ENCODE measurements at places on chromosomes 6 and 20. TPM values are rescaled to one million over a fixed set of nuclear protein-coding genes. Genes with fewer than 3 reads are reported as not detected.

The SOBP gene
- 2.2 TPM for polyA plus RNA-seq

DNA sequence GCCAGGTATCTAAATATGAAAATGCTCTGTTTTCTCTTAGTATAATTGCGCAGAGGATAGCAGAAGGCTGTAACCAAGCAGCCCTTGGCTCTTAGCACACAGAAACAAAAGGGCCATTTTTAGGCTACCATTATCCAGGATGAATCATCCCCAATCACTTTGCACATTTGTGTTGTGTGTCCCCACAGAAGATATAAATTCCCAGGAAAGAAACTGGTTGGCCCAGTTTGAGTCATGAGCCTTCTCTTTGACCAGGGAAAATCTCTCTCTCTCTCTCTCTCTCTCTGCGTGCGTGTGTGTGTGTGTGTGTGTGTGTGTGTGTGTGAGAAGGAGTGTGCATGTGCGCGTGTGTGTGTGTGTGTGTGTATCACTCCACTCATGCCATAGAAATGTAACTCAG is 178.5 kb downstream of the FRK start:
- DNase-seq, result peak; percentile 8

- no peak for DNase-seq
Observed at GRCh38 chr6:52201046-52201445, 14.9 kb downstream of the IL17A start.

The WFDC2 gene
- polyA plus RNA-seq, result 99.1 TPM

DNA sequence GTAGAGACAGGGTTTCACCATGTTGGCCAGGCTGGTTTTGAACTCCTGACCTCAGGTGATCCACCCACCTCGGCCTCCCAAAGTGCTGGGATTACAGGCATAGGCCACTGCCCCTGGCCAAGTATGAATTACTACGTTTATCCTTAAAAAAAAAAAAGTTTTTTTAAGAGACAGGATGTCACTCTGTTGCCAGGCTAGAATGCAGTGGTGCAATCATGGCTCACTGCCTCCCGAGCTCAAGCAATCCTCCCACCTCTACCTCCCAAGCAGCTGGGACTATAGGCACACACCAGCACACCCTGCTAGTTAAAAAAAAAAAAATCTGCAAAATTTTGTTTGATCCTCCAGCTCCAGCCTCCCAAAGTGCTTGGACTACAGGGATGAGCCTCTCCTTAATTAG is 23.1 kb downstream of the IYD start:
- no peak for DNase-seq

- peak; percentile 88 for DNase-seq
Observed at GRCh38 chr6:27752038-27752885, 159.9 kb downstream of the OR2B2 start.

DNA sequence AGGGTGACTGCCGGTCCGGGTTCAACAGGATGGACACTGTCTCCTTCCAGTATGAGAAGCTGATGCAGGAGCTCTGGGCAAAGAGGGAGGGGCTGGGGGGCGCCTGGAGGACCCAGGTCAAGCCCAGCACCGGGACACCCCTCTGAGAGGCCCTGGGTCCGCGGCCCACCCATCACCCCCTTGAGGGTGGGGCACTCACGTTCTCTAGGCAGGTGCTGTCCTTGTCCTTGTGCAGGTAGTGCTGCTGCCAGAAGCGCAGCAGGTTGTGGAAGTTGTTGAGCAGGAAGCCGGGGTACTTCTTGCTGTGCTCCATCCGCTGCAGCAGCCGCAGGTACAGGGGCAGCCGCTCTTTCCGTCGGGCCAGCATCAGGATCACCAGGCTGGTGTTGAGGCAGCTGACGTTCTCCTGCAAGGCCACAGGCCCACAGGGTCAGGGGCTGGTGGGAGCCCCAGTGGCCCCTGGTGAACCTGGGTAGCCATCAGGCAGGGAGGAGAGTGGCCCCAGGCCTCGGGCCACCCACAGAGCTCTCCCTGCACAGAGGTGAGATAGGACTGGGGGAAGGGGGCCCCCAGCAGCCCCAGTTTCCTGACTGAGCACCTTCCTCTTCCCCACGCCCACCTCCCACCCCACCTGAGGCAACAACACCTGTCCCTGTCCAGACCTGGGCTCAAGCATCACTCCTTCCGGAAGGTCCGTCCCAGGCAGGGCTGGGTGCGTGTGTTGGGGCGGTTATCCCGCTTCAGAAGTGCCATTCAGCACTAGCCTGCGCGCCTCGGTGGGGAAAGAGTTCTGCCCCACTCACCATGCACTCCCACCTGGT is 47.8 kb downstream of the MYH7B start:
- no peak for DNase-seq

DNA sequence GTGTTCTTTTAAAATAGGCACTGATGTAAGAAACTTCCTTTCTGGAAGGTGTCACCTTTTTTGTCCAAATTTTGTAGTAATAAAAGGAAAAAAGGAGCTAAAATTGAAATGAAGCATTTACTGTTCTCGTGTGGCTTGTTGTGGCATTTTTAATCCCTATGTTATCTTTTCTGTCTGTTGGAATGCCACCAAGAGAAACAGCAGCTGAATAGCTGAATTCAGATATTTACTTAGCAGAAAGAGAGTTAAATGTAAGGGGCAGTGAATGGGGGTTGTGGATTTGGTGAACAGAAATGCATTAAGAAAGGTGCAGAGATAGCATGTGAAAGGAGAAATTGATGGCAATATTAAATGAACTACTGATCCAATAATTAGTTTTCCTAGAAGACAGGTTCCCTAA is 573.6 kb upstream of the EPHA7 start:
- no peak for DNase-seq

DNA sequence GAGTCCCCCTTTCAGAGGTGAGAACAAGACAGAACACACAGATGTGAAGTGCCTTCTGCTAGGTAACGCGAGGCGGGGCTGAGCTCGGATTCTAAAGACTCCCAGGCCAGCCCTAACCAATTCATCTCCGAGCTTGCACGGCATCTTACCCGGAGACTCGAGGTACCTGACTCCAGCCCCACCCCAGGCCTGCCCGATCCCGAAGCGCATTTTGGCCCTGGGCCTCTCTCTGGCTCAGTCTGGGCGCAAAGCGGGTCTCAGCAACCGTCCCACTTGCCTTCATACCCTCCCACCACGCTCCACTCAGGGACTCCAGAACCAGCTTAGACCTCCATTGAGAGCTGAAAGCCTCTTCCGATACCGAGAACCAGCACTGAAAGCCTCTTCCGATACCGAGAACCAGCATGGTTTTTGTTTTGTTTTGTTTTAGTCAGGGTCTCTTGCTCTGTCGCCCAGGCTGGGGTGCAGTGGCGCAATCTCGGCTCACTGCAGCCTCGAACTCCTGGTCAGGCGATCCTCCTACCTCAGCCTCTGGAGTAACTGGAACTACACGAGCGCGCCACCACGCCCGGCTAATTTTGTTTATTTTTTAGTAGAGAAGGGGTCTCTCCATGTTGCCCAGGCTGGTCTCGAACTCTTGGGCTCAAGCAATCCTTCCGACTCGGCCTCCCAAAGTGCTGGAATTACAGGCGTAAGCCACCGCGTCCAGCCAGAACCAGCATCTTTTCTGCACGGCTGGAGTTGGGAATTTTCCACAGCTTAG is 557 bp upstream of the DYNLRB1 start:
- DNase-seq, result peak; percentile 80

DNA sequence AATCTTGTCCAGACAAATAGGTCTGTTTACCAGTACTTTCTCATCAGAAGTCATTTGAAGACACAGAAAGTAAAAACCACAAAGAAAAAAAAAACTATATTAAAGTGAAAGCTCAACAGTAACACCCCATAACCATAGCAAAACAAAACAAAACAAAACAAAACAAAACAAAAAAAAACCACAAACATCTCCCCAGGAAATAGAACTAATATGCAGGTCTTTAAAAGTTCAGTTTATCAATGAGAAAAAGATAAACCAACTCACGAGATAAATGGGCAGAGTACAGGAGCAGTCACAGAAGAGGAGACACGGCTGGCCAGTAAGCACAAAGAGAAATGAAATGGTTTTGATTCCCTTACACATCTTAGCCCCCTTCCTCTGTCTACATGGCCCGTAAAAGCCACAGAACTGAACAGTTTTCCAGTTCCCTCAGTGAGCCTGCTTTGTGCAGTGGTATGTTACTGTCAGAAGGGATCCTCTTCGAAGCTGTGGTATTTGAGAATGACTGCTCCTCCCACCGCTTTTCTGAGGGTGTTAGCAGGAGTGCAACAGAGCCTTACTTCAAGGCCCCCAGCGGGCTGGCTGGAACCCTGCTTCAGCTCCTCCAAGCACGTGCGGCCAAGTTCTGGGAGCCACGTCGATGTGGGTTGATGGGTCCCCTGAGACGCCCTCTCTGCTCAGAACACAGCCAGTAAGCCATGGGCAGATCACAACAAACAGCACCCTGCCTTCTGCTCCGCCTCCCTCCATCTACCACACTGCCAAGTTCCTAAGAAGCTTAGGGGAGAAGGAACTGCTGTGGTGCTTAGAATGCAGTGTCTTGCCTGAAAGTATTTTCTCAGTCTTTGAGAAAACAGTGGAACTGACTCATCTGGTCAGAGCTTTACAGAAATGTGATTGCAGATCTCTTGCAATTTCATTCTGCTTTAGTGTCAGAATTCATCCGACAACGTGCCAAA is 14.0 kb downstream of the UST start:
- peak; percentile 55 for DNase-seq

- DNase-seq, result no peak
Observed at GRCh38 chr20:32050851-32051556, 1.0 kb upstream of the HCK start.

GRCh38 chr20:17995967-17996819 is 27.4 kb downstream of the MGME1 start:
- peak; percentile 74 for DNase-seq

DNA sequence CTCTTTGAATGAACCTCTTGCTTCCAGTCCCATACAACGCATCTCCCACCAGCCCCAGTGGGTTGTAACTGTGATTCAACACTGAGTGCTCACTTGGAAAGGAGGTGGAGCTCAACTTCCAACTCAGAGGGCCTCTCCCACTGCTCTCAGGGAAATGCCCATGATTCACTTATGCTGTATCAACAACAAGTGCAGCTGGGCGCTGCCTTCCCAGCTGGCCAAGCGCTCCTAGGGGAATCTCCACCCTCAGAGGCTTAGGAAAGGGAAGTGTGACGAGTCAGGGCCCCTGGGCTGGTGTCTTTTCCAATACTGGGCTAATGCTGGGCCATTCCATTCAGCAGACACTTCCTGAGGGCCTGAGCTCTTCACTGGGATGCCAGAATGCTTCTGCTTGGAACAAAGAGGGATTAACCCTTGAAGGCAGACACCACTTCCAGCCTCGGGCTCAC is 8.1 kb upstream of the OCSTAMP start:
- DNase-seq, result peak; percentile 72

The CCM2L gene
- 0.56 TPM for polyA plus RNA-seq

DNA sequence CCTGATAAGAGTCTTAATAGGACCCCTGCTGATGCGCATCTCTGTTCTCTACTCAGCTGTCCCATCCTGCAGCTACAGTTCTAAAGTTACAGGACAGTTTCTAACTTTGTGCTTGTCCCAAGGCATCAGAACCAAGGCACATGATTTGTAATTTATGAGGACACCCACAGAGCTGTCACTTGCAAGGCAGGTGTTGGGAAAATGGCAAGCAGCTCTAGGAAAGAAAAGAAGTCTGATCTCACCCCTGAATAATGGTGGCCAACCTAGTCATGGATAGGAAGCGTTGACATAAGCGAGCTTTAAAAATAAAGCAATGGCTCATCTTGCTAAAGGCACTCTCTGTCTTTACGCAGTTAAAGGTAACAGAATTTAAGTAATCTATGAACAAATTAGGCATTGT is 127.6 kb upstream of the VGLL2 start:
- DNase-seq, result no peak

DNA sequence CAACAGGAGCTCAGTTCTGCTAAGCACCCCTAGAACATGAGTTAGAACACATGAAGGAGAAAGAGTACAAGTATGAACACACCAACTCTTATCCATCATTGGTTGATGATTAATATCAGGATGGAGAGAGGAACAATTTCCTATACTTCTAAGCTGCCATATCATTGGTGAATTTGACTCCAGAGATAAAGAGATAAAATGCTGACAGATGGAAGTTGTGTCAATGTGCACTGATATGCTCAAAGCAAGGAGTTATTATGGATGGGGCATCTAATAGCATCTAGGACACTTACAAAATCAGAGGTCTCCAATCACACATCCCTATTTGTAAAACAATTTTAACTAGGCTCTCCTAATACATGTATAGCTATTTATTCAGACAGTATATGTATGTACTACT is 145.4 kb downstream of the BFSP1 start:
- DNase-seq, result no peak

GRCh38 chr20:1474817-1475603 is 8.4 kb upstream of the NSFL1C start:
- no peak for DNase-seq

- no peak for DNase-seq
Observed at GRCh38 chr20:35551503-35551902, 9.6 kb downstream of the ERGIC3 start.

The TOX2 gene
- 12.1 TPM for polyA plus RNA-seq

The PDCD2 gene
- polyA plus RNA-seq, result 64.0 TPM

GRCh38 chr6:155795173-155795796 is 339.6 kb upstream of the NOX3 start:
- no peak for DNase-seq

DNA sequence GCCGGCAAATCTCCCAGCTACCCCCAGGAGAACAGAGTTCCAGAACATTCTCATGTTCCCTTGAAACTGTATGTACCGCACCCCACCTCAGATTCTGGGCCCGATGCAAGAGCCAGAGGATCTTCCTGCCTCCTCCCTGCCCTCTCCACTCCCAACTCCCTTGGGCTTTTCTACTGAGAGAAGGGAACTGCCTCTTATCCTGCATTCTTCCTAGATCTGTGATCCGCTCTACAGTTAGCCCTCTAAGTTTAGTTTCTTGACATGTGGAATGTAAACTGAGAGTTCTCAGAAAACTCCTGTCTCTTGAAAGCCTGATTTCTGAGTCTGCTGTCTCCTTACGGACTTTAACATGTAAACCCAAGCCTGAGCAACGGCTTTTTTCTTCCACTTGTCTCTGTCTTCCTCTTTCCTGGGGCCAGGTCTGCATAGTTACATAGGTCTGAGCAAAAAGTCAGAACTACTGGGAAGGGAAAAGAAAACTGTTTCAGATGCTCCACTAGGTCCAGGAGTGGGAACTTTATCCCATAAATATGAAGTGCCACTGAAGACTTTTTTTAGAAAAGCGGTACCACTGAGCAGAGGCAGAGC is 86.5 kb upstream of the TNFAIP3 start:
- peak; percentile 25 for DNase-seq

GRCh38 chr20:10524034-10524476 is 89.0 kb downstream of the SLX4IP start:
- DNase-seq, result peak; percentile 15

The ZBTB46 gene
- polyA plus RNA-seq, result 2.0 TPM

DNA sequence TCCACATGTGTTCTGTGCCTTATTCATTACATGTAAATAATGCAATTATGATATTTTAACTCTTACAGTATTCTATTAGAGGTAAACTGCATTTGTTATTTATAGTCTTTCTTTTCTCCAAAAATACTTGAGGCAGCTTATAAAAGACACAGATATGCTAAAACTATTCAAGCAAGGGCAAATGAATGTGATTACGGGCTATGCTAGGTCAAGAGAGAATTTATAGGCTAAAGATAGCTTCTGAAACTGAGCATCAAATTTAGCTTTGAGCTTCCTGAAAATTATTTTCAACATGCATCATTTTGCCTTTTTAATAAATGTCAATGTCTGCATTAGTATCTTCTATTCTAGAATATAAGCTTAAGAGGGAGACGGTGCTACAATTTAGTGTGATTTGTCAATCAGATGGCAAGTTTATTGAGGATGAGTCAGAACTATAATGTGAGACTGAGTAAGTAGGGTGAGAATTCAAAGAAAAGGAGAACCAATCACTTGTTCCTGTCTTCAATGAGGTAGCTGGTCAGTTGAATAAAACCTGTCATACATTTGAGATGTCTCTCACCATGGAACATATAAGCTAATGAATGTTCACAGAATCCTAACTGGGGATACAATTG is 669.4 kb upstream of the CITED2 start:
- DNase-seq, result no peak

Measured in hepatocyte (in vitro differentiated cells).